ENCODE measurements at places on chromosomes 11 and 22.

DNA sequence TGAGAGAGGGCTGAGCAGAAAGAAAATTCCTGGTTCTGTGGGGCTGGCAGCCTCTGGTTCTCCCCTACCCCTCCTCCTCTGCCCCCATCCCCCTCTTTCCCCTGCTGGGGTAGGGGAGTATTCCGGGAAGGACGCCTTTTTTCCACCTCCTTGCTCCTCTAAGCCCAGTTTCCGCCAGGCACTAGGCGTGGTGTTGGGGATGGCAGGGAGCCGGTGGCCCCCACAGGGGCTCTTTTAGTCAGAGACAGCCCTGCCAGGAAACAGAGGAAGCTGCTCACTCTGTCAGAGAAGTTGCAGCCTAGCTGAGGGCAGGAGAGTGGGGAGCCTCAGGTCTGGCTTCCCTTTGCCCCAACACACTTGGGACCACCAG, 15.6 kb upstream of the ARHGEF17 start:
- no peak for DNase-seq

DNA sequence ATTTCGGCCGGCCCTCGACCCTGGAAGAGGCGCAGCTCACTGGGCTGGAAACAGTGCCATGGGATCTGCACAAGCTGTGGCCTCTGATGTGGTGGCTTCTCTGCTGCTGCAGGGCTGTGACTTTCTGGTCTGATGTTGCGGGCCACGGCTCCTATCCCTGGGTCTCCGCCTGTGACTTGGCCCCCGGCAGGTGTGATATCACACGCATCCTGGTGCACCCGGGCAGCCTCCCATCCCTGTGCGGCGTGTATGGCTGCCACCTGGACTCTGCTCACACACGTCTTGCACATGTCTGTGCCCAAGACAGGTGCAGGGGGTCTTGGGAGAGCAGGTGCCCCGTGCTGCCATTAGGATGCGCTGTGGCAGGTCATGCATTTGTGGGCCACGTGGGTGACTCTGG, 31.1 kb downstream of the GRAMD4 start:
- DNase-seq: no peak

GRCh38 chr11:109326781-109327180, 95.2 kb upstream of the C11orf87 start:
- no peak for DNase-seq

GRCh38 chr11:61750631-61751273, 1.7 kb upstream of the MYRF start:
- no peak for DNase-seq

- DNase-seq: no peak
Measured at GRCh38 chr11:61024938-61025820, 53.7 kb downstream of the CD6 start.

DNA sequence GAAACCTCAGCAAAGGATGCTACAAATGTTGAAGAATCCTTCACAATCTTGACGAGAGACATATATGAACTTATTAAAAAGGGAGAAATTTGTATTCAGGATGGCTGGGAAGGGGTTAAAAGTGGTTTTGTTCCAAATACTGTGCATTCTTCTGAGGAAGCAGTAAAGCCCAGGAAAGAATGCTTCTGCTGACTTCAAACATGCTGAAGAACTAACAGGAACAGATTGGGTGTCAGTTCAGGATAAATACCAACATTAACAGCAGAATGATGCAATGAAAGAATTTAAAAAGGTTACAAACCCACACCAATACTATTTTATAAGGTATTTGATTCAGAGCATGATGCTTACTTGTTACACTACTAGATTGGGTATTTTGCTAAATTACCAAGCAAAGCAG, 33.9 kb downstream of the RAB39A start:
- no peak for DNase-seq
